ENCODE measurements at places on chromosomes 4 and X.

GRCh38 chr4:188701952-188702351, 562.7 kb downstream of the TRIML1 start:
- DNase-seq, result no peak

DNA sequence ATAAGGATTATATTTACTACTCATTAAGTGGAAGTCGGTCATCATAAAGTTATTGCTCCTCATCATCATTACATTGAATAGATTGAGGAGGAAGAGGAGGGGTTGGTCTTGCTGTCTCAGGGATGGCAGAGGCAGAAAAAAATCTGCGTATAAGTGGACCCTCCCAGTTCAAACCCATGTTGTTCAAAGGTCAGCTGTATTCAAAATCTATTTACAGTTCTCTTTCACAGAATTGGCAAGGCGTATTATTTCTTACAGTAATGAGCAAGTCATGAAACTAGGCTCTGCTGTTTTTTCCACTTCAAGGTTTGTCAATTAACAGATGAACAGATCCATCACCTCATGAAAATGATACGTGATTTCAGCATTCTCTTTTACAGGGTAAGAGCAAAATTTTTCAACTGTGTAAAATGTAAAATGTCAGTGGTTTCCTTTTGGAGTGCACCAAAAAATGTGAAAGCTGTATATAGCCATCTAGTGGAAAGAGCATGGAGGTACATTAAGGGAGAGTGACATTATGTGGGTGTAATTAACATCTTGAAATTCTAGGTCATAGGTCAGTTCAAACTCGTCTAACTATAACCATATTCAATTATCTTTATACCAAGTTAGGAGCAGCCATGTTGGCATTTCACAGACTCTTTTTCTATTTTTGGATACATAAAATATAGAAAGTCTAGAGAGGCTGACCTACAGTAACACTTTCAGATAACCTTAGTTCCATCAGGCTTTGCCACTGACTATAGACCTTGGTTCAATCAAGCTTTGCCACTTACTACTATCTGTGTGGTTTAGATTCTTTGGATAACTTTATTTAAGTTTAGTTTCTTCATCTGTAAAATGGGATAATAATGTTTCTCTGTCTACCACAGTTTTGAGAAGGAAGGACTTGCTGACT, 30.1 kb downstream of the NEIL3 start:
- no peak for DNase-seq

GRCh38 chrX:9794495-9794894, 8.3 kb downstream of the SHROOM2 start:
- no peak for DNase-seq

- no peak for DNase-seq
Observed at GRCh38 chr4:99234331-99235010, 15.4 kb upstream of the ADH6 start.

- DNase-seq, result no peak
Observed at GRCh38 chr4:112288455-112288854, 2.8 kb upstream of the TIFA start.

DNA sequence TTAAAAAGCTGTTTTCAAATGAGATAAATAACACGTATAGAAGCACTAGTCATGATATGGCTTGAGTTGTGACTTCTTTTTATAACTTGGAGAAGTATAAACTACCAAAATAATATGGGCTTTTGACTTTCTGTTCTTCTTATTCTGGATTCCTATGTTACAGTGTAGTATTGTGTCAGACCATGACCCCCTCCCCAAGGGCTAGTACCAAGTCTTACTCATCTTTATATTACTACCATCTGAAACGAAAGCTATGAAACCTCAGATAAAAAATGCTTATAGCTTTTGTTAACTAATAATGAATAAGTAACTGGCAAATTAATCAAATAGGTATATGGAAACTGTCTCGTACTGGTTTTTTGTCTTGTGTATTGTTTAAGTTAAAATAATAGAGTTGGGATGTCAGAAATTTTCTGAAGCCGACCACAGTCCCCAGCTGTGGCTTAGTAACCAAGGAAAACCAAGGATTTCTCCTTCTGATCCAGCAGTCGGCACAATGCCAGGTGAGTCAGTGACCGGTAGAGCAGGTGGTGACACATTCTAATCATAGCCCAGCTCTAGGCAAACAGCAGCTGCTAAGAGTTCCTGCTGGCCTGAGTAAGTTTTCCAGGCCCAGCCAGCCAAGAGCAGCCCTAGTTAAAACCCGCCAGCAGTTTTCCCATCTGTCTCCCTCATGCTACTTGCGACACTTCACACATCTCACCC, 163.3 kb upstream of the PRDX4 start:
- peak; percentile 86 for DNase-seq

DNA sequence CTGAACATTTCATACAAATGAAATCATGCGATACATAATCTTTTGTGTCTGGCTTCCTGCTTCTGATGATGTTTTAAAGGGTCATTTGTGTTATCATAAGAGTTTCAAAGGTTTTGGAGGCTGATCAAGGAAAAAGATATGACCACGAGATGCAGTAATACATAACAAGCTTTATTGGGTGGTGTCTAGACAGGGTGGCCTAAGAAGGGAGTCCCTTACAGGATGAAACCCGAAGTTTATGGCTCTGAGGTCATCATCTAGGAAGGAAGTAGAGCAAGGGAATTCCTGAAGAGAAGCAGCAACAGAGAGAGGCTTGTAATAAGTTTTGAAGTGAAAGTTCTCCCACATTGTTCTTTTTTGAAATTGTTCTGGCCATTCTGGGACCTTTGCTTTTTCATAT, 40.8 kb upstream of the SOD3 start:
- DNase-seq, result peak; percentile 40

DNA sequence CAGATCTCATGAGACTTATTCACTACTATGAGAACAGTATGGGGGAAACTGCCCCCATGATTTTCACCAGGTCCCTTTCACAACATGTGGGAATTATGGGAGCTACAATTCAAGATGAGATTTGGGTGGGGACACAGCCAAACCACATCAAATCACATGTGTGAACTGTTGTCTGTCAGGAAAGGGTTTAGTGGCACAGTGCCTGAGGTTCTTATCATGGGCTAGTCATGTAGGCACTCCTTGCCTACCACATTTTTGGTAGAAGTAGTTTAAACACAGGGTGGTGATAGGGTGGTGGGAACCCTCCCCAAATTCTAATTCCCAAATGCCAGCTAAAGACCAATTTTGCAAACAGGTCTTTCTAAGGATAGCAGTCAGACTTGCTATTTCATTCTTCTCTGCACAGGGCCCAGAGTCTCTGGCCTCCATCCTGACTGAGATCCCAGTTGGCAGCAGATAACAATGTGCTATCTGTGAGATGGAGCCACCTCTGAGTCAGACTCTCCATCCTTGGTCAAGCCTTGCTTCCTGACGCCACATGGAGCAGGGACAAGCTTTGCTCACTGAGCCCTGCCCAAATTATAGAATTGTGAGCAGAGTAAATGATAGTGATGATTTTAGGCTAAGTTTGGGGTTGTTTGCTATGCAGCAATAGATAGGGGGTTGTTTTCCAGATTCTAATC, 33.5 kb upstream of the SETD7 start:
- DNase-seq, result no peak

DNA sequence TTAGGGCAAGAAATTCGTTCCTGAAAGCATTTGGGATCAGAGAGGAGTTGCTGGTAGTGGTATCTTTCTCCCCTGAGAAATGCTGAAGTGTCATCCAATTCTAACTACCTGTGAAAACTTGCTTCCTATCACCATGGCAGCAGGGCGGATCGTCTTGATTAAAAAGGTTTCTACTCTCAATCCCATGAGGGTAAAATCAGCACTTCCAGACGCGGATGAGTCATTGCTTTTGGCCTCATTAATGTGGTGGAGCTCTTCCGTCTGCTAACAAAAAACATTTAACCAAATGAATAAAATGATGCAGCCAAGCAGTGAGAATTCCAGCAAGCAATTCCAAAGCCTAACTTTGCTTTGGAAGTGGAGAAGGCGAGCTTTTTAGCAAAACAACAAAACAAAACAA, 325.6 kb downstream of the CAMK2D start:
- DNase-seq, result peak; percentile 91

GRCh38 chrX:54921427-54922021, 900 bp downstream of the TRO start:
- DNase-seq, result peak; percentile 17

- no peak for DNase-seq
Observed at GRCh38 chrX:17081511-17081910, 135.1 kb downstream of the REPS2 start.

GRCh38 chrX:130694983-130695382, 208.0 kb downstream of the ENOX2 start:
- DNase-seq, result no peak

DNA sequence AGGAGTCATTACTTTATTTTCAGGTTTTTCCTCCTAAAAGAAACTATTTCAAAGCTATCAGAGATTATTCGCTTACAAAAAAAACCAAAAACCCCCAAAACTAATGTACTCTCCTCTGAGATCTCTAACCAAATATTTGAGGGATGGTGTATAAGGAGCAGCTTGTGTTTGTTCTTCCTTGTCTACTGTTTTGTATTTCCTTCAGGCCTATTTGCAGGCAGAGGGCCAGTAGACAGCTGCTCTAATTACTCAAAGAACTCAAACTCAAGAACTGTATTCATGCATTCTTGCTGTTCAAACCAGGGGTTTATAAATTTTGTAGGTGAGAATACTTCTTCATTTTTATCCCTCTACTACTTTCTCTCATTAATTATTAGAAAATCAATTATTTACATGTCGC, 51.3 kb downstream of the SH3RF1 start:
- DNase-seq, result no peak

- peak; percentile 63 for DNase-seq
Observed at GRCh38 chr4:159227984-159228383, 125.1 kb downstream of the RAPGEF2 start.

DNA sequence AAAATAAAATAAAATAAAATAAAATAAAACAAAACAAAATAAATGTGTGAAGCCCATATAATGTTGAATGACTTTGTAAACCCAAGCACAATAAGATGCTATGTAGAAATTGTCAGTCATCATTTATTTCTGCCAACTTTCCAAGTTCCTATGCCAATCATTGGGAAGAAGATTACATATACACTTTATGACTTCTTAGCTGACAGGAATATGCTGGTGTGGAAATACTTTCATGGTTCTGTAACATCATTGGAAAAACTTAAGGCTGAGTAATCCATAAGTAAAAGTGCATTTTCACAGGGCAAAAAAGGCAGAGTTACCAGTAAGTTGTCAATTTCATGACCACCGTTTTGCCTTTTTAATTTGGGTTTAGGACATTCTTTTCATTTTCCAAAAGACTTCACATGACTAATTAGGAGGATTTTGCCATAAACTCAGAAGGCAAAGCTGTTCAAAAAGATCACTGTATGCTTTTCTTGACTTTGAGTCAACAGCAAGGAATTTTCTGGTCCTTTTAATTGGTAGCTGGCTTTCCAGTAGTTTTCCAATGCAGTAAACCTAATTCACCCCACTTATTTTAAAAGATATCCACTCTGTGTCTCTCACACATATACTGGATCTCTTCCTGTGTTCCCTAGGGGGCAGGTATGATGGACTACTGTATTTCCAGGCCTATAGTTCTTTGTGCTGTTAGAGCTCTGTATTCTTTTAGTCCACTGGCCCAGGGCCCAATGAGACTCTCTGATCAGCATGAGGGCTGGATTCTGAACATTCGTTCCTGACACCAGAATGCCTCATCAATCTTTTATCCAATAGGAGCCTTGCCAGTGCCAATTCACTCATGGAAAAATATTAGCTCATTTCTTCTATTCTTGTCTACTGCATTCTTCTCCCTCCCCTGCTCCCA, 26.2 kb upstream of the SCRG1 start:
- DNase-seq, result peak; percentile 64

- DNase-seq, result no peak
Observed at GRCh38 chrX:78997870-78998558, 52.8 kb downstream of the P2RY10 start.

GRCh38 chr4:11634283-11634682, 205.6 kb upstream of the HS3ST1 start:
- peak; percentile 65 for DNase-seq

- peak; percentile 61 for DNase-seq
Observed at GRCh38 chr4:158782551-158783360, 13.9 kb downstream of the FNIP2 start.

GRCh38 chr4:3527101-3527913, 4.9 kb downstream of the LRPAP1 start:
- DNase-seq, result no peak

DNA sequence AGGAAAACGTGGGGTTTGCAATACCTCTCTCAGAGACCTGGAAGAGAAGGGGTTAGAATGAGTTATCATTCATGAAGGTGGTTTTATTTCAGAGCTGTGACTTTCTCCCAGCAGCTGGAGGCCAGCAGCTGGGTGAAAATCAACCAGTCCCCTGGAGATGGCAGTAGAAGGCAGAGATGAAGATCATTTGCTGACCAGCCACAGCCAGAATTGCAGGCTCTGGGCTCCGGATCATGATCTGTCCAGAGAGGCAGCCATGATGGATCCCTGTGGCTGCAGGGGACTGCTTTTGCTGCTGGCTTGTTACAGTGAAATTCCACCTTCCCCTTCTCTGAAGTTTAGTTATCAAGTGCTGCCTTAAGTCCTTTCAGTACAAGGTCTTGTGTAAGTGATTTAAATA, 46.9 kb upstream of the TAB3 start:
- no peak for DNase-seq

Measured in foreskin keratinocyte (primary cell).